ENCODE measurements at places on chromosomes 5 and 9.

DNA sequence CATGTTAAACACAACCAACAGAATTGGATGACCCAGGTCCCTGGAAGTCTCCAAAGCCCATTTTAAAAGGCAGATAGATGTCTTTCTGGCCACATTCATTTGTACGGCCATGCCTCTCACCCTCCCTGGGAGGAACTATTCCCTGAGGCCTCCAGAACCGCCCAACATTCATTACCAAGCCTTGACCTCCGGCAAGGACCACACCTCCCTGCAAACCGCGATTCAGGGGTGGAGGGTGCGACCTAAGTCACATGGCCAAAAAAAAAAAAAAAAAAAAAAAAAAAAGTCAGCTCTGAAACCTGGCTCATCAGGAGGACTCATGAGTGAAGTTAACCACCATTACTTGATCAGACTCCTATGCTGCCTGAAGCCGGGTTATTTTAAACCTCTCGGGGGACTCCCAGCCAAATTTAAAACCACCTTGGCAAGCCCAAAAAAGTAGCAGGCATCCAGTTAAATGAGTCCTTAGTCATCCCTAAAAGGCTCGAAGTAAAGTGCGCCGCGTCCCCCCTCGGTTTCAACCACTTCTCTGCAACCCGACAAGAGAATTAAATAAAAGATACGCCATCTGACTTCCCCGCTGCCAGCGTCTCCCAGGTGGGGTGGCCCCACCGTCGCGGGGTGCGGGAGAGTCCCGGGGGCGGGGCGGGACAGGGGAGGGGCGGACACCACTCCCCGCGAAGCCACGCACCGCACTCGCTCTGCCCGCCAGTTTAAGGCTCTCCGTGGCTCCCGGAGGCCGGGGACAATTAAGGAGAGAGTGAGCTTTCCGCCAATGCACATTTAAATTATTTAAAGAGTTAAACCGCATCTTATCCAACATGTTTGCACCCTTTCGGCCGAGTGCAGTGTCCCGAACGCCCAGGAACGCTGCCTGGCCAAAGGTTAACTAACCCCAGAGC lies 2.3 kb downstream of the KLF9 start:
- peak; percentile 43 for DNase-seq

GRCh38 chr5:147483961-147484707 lies 25.7 kb downstream of the DPYSL3 start:
- DNase-seq = no peak

- DNase-seq = no peak
These were observed 36.9 kb downstream of the CLINT1 start for GRCh38 chr5:157821822-157822622.

GRCh38 chr5:176671890-176672747 lies 24.8 kb downstream of the TSPAN17 start:
- no peak for DNase-seq

DNA sequence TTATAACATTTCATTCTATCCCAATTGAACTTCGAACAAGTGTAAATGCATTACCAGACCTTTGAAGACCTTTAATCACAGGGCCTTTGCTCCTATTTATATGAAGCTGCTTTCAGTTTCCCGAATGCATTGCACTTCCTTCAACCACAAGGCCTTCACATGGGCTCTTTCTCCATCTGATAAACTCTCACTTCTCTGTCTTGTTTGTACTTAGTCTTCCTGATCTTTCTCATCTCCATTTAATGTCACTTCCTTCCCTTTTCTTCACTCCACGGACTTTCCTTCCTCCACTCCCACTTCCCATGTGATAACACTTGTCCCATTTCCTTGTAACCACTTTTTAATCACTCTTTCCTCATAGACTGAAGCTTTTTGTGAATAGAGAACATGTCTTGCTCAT lies 74.3 kb upstream of the TNC start:
- no peak for DNase-seq

GRCh38 chr9:86036555-86036954 lies 62.8 kb downstream of the GOLM1 start:
- no peak for DNase-seq

- DNase-seq = no peak
These were observed 63.5 kb upstream of the OSMR start for GRCh38 chr5:38782180-38782835.

DNA sequence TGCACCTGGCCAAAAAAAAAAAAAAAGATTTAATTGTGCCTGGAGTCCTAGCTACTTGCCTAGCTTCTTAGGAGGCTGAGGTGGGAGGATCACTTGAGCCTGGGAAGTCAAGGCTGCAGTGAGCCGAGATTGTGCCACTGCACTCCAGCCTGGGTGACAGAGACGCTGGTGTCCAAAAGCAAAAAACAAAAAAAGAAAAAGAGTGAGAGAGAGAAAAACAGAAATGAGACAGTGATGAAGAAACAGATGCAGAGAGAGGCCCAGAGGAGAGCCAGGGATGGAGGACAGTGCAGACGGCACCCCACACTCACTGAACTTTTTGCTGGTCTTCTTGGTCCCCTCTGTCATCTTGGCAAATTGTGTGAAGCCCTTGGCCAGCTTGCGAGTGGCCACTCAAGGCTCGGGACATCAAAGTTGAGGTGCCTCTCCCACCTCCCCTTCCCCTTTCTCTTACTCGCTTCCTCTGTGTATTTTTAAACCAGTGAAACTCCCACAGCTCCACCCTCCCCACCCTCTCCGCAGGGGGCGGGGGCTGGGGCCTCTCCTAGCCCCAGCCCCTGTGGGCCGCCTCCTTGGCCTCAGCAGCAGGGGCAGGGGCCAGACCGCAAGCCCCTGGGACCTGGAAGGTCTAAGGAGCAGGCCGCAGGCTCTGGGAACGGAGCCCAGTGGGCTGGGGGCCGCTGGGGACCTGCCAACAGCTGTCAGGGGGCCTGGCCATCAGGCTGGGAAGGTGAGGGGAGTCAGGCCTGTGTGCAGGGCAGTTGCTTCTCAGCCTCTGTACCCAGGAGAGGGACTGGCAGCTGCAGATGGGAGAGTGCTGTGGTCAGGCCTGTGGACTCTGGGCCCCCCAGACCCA lies at the start of gene SH2D3C:
Gene SH2D3C, minus strand, starts transcription at position 387 of the 856 bp plus-strand sequence. Its CDS starts 39 bp downstream, at position 348.
- no peak for DNase-seq

DNA sequence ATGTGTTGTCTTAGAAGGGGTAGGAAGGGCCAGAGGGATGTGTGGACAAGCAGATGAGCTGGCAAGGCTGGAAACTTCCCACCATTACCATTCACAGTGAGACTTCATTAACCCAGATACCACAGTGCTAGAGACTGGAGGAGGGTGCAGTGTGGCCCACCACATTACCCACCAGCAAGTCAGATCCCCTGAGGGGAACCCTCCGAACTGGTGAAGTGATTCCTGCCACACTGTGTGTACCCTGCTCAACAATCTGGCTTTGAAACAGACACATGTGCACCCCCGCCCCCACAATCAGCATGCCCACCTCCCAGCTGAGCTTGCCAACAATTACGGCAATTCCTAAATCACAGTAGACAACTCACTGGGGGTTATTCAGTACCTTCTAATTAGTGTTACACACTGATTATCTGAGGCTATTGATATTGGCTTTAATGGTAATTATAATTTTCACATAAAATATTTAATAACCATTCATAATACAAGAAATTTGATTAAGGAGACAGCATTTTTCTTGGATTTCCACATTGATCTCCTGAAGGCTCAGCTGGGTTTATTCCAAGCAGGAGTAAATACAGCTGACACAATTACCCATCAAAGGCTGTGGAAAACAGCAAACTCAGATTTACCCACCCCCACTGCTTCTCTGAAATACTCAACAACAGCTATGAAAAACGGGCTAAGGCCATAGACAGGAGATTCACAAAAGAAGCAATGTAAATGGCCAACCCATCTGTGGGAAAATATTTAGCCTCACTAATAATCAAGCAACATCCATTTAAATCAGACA lies 169.3 kb upstream of the FSTL4 start:
- DNase-seq = no peak

DNA sequence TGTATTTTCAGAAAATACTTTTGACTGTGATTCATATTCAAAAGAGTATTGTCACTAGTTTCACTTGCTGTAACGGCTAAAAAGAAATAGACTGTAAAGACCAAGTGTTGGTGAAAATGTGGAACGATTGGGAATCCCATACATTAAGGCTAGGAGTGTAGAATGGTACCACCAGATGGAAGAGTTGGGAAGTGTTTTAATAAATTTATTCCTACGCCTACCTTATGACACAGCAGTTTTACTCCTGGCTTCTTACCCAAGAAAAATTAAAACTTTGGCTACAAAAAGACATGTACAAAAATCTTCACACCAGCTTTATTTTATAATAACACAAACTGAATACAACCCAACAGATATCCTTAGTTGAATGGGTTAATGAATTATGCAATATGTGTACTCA lies 256.2 kb downstream of the TAF11L14 start:
- DNase-seq = no peak

DNA sequence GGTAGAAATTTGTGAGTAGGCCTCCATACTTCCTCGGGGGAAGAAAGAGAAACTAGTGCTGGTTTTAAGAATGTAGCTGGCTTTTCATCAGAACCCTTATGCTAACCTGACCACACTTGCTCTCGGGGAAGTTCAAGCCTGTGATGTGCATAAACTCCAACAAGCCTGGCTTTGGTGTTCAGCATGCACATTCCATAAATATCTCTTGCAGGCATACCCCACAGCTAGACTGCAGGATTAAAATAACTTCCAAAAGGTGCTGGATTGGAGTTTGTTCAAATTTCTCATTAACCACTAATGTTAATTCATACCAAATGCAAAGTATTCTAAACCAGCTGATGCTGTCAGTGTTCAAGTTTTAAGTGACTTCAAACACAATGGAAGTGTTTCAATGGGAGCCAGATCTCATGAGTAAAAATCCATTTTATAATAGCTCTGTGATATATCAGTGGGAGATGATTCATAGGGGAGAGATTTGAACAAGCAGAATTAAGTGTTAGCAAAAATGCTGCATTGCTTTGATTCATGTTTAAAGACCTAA lies 79.4 kb downstream of the NPR3 start:
- no peak for DNase-seq

DNA sequence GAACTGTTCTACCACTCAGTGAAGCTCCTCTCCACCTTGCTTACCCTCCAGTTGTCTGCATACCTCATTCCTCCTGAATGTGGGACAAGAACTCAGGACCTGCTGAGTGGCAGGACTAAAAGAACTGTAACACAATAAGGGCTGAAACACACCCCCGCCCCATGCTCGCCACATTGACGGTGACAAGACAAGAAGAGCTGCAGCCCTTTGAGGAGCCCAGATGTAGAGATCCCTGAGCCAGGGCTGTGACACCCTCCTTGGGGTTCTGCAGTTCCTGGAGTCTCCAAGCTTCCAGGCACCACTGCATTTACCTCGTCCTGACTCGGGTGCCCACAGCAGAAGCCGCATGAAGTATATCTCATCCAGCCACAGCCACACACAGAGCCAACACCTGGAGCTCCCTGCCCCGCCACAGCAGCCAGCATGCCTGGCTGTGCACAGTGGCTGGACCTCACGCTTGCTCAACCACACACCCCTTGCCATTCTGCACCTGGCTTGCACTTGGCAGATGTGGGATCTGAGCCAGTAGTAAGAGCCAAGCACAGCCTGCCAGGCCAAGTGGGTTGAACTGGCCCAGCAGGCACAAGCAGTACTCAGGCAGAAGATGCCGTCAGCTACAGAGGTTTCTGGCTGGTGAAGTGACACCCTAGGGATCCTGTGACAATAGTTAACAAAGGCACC lies 166.1 kb downstream of the RNF180 start:
- no peak for DNase-seq

GRCh38 chr5:178683783-178684182 lies 46.7 kb downstream of the ZNF354A start:
- DNase-seq = no peak

GRCh38 chr9:84314306-84314705 lies 26.3 kb downstream of the SLC28A3 start:
- no peak for DNase-seq

DNA sequence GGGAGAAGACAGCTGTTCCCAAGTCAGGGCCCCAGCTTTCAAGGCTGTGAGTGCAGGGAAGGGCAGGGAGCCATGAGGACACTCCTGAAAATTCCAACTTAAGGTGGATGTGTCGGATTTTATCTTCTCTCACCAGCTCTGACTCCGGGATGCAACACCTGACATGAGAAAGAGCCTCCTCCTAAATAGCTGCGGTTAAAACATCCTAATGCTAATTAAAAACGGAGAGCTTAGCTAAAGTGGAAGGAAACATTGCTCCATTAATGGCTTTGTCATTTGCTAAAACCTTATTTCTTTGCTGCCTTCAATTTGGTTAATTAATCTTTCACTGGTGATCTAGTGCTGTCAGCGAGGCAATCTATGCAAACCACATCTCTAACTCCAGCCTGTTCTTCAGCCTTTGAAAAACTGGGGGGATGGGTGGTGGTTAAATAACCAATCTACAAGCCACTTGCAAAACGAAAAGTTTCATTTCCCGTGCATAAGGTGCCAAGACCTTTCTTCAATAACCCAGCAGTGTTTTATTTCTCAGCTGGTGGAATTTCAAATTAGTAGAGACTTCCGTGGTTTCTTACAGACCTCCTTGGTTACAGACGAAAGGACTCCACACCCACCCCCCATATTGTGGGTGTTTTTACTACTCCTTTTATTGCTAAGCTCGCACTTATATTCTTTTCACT lies 379.6 kb downstream of the MLLT3 start:
- peak; percentile 21 for DNase-seq

DNA sequence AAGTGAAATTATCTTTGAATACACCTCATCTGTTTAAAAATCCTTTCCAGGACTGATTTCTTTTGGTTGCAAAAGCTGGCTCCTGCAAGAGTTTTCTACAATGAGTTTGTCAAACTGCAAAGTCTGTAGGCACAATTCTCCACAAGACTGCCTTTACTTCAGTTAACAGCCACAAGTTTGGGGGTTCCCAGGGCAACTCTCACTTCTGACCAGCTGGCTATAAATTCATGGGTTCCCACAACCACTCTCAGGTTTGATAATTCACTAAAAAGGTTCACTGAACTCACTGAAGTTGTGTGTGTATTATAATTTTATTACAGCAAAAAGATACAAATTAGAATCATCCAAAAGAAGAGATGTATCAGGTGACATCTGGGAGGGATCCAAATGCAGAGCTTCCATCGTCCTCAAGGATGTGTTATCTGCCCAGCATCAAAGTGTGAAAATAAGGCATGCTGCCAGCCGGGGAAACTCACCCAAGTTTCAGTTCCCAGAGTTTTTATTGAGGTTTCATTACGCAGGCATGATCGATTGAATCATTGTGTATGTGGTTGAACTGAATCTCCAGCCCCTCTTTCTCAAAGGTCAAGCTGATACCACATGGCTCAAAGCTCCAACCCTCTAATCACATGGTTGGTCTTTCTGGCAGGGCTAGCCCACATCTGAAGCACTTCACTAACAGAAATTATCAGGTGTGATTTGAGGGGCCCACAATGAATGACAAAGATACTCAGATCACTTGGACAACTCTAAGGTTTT lies 19.0 kb upstream of the PSIP1 start:
- no peak for DNase-seq

GRCh38 chr5:139246394-139246793 lies 47.1 kb upstream of the MATR3 start:
- DNase-seq = no peak

DNA sequence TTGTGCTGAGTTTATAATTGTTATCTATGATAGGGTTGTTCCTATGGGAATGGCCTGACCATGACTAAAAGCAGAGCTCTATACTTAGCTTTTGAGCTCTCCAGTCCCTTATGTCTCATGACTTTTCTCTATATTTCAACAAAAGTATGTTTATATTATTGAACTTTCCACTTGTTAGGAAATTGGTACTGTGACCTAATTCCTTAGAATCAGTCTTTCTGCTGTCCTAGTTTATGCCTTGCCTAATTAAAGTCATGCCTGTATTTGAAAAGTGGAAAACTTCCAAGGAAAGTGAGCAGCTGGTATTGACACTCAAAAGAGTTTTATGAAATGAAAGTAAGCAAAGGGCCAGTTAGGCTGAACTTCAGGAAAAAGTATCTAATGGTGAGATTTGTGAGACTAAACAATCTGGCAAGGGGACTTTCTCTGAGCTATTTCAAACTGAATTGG lies 68.6 kb downstream of the XRCC4 start:
- DNase-seq = no peak

All from NCI-H526 treated with DMSO at 0.1 percent for 48 hours (cell line).